ENCODE measurements at places on chromosomes 4 and X.

GRCh38 chr4:150972592-150972991 lies 42.5 kb downstream of the LRBA start:
- no peak for DNase-seq

- no peak for DNase-seq
Observed at GRCh38 chr4:37138019-37138653, 106.4 kb upstream of the NWD2 start.

DNA sequence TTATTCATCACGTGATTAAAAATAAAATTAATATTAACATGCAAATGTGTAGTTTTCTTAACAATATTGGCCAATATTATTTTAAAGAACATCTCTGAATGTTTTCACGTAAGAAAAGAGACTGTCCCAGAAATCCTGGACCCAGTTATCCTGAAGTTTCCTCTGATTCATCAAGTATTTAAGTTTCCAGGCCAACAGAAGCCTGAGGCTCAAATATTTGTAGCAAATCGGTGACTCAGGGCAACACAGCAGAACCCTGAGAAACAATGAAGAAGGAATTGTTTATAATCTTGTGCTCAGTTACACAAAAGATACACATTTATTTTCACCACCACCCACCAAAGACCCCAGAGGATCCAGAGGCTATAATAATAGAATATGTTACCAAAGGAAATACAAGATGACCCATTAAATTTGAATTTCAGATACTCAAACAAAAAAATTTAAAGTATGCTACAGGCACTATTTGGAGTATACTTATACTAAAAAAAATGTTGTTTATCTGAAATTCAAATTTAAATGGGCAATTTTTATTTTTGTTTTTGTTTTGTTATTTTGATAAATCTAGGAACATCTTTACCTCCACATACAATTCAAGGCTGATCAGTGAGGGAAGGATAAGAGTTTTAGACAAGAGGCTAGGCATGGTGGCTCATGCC lies 33.9 kb upstream of the SLC7A11 start:
- no peak for DNase-seq

- no peak for DNase-seq
Observed at GRCh38 chr4:110634350-110635162, 11.7 kb upstream of the PITX2 start.
